Activated CD4-positive, alpha-beta T cell treated with anti-CD3 and anti-CD28 coated beads, Interleukin-2, amount 50 U/mL, for 48 hours (primary cell): ENCODE measurements at places on chromosomes 11 and 22.

DNA sequence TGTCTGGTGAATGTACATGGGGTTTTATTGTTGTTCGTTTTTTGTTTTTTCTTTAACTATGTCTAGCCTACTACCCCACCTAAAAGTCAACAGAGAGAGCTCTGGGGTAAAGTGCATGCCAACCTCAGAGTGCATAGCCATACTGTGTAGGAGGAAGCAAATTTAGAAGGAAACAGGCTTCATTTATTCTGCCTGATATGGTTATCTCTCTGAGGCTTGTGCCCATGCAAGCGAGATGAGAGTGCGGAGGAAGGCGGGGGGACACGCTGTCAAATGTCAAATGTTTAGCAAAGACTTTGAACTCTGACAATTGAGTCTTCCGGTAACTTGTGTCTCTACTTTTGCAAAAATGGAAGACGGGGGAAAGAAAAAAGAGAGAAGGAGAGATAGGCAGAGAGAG lies 295.5 kb downstream of the ETS1 start:
- peak; percentile 67 for DNase-seq

GRCh38 chr11:45538939-45539338 lies 126.5 kb downstream of the CHST1 start:
- DNase-seq, result no peak

DNA sequence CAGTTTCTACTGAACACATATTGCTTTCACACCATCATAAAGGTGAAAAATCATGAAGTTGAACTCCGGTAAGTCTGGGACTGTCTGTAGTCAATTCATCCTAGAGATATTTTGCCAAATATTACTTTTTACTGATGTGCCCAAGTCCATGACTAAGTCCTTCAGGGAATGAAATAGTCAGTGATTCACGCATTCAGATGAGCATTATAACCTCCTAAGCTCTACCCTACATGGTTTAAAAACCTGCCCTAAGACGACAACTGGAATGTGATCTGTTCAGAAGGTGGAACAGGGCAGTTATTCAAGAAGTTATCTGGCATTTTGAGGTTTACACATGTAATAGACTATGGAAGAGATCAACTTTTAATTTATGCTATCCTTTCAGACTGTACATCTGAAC lies 125.6 kb downstream of the TRPC6 start:
- no peak for DNase-seq

DNA sequence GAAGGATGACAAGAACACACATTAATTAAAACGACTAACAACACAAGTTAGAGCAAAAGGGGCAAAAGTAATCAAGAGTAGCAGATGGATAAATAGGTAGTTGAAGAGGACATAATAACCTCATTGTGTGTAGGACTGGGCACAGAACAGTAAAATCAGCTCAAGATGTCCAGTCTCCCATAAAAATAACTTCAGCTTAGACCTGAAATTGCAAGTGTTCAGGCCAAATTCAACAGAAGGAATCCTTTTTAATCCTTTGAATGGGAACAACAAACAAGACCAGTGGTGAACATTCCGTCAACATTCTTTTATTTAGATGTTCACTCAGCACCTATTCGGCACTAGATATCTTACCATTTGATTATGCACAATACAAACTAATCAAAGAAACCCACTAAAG lies 4.4 kb downstream of the MTMR2 start:
- DNase-seq, result no peak

DNA sequence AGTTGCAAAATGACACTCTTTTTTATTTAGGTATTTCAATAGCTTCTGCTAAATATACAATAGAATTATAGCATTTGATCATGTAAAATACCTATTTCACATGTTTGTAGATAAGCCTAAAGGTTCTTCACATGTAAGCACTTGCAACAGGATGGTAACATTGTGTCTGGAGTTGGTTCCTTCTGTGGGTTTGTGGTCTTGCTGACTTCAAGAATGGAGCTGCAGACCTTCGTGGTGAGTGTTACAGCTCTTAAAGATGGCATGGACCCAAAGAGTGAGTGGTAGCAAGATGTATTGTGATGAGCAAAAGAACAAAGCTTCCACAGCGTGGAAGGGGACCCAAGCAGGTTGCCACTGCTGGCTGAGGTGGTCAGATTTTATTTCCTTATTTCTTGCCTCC lies 246.4 kb upstream of the PDGFD start:
- no peak for DNase-seq

- no peak for DNase-seq
These were observed 15.7 kb upstream of the FAM83F start for GRCh38 chr22:39979048-39979447.

- no peak for DNase-seq
These were observed 86.3 kb upstream of the PHOX2A start for GRCh38 chr11:72330131-72330727.

- no peak for DNase-seq
These were observed 20.1 kb upstream of the SPINDOC start for GRCh38 chr11:63793161-63793560.

DNA sequence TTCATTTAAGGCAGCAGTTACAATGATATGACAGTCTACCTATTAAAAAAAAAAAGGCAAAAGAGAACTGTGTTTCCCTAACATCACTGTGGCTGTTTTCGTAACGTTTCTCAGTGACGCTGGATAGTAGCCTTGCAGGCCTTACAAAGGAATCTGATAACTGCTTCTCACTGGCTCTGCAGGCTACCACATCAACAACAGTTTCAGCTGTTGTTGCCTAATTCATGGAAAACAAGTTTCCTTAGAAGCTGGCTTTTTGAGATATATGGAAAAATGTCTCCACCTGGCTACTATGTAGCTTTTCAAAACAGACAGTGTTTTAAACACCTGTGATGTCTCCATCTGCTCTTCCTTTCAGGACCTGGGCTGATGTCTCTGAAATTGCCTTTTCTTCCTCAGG lies 3.8 kb downstream of the OR51V1 start:
- DNase-seq, result no peak

DNA sequence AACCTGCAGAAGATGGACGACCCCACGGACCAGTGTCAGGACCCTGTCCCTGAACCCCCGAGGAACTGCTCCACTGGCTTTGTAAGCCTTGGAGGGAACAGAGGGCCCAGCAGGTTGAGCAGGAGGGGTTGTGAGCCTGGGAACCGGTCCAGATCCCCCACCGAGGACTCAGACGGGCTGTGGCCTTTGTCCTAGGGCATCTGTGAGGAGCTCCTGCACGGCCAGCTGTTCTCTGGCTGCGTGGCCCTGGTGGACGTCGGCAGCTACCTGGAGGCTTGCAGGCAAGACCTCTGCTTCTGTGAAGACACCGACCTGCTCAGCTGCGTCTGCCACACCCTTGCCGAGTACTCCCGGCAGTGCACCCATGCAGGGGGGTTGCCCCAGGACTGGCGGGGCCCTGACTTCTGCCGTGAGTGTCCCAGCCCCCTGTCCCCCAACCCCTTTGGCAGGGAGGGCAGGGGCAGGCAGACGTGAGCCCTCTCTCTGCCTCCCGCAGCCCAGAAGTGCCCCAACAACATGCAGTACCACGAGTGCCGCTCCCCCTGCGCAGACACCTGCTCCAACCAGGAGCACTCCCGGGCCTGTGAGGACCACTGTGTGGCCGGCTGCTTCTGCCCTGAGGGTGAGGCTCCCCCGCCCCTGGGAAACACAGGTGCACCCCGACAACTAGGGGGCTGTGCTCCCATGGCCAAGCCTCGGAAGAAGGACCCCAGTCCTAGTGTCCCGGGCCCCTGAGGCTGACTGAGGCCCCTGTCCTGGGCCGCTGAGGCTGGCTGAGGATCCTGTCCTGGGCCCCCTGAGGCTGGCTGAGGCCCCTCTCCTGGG lies 6.4 kb downstream of the MUC5AC start:
- no peak for DNase-seq

- DNase-seq, result peak; percentile 19
These were observed 39.3 kb downstream of the PDGFB start for GRCh38 chr22:39205344-39206021.

- no peak for DNase-seq
These were observed 3.4 kb downstream of the DGCR6 start for GRCh38 chr22:18909556-18909955.

DNA sequence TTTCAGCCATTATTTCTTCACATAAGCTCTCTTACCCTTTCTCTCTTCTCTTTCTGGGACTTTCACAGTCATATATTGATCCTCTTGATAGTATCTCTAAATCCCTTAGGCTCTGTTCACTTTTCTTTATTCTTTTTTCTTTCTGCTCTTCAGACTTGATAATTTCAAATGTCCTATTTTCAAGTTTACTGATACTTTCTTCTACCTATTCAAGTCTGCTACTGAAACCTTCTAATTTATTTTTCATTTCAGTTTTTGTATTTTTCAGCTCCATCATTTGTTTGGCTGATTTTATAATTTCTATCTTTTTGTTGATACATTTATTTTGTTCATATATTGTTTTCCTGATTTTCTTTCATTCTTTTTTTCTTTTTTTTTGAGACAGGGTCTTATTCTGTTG lies 79.1 kb downstream of the SNX19 start:
- no peak for DNase-seq

- DNase-seq, result no peak
These were observed 1.9 kb downstream of the RGL4 start for GRCh38 chr22:23692598-23693291.

DNA sequence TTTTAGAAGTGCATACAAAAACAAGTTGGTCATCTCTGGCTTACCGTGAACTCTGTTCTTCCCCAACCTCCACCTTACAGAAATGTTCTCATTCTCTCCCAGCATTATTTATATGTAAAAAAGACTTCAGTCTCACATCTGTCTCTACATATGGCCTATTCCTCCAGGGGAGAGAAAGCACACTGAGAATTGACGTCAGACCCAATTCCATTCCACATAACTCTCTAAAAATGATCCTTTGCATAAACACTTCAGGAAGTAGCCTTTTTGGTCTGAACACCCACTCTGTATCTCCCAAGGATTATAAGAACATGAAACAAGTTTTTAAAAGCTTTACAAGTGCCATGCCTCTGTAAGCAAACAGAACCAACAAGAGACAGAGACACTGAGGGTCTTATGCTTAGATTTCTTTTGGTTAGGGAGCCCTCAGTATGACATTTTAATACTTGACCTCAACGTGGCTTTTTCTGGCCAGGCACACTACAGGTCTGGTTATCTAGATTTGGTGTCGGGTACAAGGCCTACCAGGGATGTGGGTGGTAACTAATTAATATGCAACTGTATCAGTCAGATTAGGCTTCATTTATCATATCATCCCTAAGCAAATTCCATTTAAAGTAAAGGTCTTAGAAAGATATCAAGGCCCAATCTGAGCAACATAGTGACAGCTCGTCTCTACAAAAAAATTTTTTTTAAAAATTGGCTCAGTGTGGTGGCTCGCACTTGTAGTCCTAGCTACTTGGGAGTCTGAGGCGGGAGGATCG lies 48.5 kb upstream of the PPP2R1B start:
- no peak for DNase-seq

GRCh38 chr11:65857500-65857852 lies 504 bp downstream of the CFL1 start:
- DNase-seq, result peak; percentile 62

GRCh38 chr22:30015846-30016245 lies 64.4 kb upstream of the HORMAD2 start:
- no peak for DNase-seq

DNA sequence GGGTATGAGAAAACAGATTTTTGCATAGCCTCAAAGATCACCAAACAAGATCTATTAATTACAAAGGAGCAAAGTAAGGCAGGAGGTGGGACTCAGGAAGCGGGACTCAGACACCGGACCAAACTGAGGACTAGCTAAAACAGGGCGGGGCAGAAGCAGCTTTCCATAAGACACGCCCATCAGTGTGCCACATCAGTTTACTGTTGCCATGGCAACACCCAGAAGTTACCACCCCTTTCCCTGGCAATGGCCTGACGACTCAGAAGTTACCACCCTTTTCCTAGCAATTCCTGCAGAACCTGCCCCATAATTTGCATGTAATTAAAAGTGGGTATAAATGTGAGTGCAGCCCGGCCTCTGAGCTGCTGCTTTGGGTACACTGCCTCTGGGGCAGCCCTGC lies 173.9 kb downstream of the SHANK2 start:
- DNase-seq, result no peak

DNA sequence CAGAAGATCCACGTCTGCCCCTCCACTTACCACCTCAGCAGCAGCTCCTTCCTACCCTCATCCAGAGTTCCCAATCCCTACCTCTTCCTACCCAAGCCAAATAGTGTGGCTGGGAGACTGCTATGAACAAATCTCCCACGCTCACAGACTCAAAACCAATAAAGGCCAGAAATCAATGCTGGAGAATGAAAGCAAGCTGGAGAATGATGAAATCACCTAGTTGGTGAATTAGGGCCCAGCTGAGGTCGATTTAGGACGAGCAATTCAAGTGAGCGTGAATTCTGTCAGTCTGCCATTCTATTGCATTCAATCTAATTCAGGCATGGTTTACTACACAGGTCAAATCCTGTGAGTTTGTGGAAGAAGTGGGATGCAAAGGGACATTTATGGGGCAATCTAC lies 22.5 kb downstream of the COMMD9 start:
- no peak for DNase-seq

- DNase-seq, result peak; percentile 32
These were observed 935 bp upstream of the RTN4RL2 start for GRCh38 chr11:57459164-57460021.

DNA sequence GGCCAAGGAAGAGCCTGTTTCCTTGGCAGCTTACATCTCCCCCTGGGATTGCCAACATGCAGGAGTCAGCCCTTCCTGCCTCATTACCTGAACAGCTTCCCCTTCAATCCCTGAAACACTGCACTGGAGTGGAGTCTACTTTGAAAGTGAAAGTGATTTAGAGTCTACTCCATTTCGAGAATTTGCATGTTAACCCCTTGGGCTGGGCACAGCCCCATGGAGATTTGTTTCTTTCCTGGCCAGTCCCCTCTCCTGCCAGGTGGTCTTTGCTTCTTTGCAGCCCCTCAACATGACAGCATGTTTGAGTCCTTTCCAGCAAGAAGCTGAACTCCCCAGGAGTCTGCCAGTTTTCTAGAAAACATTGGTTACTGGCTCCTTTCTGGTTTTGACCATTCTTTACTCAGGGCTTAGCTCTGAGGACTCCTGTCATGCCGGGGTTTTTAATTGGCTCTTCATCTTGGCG lies 59.9 kb downstream of the TRAF6 start:
- no peak for DNase-seq

DNA sequence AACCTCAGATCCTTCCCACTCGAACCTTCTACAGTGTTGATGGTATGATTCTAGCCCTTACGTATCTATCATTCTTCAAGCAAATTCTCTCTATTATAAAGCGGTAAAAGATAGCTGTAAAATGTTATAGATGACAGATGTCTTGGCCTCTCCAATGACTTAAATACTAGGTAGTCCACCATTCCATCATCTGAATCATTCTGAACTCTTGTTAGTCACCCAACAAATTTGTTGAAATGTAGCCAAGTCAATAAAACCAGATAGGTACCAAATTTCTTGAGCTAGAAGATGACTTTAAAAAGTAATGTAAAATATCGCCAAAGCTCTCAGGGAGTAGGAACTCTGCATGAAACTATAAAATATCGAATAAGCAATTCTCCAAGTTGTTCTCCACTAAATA lies 32.6 kb upstream of the PICALM start:
- DNase-seq, result no peak

DNA sequence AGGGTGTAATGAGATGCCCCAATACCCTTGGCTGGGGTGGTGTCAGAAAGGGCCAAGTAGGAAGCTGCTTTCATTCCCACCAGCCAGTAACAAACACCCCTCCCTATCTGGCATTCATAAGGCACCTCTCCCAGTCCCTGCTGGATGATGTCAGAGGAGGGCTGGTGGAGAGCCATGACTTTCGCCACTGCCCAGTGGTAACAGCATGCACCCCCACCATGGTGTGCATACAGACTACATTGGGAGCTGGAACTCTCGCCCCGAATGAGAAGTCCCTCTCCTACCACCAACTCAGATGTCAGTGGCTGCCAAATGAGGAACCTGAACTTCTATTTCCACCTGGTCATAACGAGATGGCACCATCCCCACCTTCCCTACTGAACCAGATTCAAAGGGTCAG lies 73.3 kb downstream of the SGSM3 start:
- no peak for DNase-seq
